Left forelimb (tissue), 1 donor: ENCODE measurements at places on chromosomes 16 and 17.

DNA sequence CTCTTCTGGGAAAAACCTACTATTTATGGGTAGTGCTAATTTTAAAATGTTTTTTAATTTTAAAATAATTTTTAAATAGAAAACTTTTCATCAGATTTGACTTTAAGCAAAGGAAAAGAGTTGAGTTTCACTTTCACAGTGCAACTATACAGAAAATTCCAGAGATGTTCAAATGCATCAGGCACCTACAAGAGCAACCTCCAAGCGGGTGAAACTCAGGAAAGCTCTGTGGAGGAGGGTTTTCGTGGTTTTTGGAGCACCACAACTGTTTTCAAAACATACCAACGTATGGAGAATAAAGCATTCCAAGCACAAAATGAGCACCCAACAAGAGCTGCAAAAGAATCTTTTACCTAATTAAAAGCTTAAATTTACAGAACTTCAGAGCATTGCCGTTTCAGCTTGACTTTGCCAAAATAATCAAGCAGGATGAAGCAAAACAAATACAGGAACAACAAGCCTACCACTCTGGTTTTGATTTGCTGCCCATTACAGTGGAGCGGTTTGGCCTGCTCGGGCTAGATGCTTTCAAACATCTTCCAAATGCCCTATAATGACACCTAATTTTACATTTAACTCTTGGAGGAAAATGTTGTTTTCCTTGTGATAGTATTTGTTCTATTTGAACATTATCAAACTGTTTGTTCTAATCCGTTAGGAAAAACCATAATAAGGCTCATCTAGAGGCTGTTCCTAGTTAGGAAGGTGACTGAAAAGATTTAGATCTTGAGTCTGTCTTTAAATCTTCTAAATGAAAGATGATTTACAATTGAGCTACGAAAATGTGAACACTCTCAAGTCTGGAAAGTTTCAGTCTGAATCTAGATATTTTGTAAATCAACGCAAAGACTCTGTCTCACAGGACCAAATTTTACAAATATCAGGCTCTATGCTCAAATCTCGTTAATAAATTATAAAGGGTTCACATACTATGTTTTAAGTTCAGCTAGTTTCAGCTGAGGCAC is 34.5 kb downstream of the NACA2 start:
- no peak for DNase-seq

DNA sequence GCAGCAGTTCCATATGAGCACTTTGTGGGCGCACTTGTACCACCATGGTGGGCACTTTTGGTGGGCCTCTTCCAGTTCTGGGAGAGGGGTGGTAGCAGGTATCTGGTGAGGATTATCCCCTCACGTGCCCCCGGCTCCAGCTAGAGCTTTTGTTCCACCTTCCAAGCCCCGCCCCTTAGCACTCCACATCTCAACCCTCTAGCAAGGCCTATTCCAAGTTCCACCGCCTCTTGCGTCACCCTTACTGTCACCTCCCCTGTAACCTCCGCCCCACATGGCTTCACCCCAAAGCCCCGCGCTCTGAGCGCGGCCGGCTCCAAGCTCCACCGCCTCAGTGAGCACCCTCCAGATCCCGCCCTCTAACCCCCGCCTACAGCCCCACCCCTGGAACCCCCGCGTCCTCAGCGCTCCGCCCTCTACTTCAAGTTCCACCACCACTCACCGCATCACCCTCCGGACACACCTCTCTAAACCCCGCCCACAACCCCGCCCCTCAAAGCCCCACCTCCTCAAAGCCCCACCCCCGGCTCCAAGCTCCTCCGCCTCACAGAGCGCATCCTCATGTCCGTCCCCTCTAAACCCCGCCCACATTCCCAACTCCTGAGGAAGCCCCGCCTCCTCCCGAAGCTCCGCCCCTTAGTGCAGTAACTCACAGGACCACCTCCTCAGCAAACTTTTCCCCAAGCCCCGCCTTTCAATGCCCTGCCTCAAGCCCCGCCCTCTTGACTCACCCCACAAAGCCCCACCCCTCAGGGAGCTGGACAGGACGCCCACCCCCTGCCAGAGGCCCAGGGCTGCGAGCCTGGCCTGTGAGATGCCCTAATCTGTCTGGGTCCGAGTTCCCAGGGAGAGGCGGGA is 11.1 kb downstream of the SCN4A start:
- no peak for DNase-seq

DNA sequence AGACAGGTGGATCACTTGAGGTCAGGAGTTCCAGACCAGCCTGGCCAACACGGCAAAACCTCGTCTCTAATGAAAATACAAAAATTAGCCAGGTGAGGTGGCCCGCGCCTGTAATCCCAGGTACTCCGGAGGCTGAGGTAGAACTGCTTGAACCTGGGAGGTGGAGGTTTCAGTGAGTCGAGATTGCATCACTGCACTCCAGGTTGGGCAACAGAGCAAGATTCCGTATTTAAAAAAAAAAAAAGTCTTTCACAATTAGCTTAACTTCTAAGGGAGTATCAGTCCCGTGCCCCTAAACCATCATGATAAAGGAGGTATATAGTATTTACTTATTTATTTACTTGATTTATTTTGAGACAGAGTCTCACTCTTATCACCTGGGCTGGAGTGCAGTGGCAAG is 3.4 kb upstream of the MEFV start:
- no peak for DNase-seq

DNA sequence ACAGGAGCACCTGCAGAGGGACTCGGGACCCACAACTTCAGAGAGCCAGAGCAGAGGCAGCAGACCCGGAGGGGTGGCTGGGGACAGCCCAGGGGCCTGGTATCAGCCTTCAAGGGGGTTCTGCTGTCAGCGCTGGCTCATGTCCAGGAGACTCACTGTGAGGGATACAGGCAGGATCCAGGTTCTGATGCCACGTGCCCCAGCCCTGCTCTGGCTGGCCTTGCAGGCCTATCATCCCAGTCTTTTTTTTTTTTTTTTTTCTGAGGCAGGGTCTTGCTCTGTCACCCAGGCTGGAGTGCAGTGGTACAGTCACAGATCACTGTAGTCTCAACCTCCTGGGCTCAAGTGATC is 9.0 kb upstream of the MTSS2 start:
- DNase-seq: no peak

DNA sequence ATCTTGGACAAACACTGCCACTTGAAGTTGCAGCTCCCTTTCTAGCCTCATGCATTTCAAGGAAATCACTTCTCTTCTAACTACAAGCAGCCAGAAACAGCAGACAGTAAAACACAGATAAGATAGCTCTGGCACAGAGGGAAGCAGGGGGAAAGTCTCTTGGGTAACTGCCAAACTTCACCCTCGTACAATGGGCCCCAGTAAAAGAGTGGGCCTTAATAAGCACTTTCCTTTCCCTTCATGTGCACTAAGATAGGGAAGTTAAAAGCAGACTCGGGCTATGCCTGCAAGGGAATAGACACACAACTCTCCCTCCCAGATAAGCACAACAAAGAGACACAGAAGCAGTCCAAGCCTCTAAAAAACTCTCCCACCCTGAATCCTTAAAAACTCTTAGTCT is 4.2 kb upstream of the KRTAP4-5 start:
- no peak for DNase-seq

- DNase-seq: no peak
Measured at GRCh38 chr17:59897090-59897489, 4.2 kb downstream of the RPS6KB1 start.

- DNase-seq: no peak
Measured at GRCh38 chr17:6786618-6787017, 10.6 kb downstream of the FBXO39 start.

GRCh38 chr16:76676356-76676755 is 399.2 kb downstream of the CNTNAP4 start:
- no peak for DNase-seq

- DNase-seq: no peak
Measured at GRCh38 chr16:57643910-57644309, 15.5 kb downstream of the ADGRG1 start.

DNA sequence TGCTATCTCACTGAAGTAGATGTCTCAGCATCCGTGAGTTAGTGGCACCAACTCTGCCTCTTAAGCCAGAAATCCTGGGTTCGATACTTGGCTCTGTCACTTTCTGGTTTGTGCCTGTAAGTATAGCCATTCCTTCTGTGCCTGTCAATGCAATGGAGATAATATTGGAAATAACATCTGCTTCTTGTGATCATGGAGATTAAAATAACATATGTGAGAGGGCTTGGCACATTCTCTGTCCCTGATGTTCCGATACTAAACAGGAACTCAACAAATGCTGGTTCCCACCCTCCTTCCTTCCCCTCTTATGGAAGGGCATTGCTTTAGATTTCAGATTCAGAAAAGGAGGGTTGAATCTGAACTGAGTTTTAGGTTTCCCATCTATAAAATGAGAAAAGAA is 39.8 kb downstream of the TBX4 start:
- no peak for DNase-seq

GRCh38 chr16:75764154-75764768 is 38.0 kb upstream of the CPHXL start:
- no peak for DNase-seq

GRCh38 chr17:48769009-48769675 is 40.6 kb upstream of the HOXB13 start:
- no peak for DNase-seq
